Uterus (tissue), 4 donors: ENCODE measurements at places on chromosomes 5 and 9. TPM values are rescaled to one million over a fixed set of nuclear protein-coding genes. Genes with fewer than 3 reads are reported as not detected.

DNA sequence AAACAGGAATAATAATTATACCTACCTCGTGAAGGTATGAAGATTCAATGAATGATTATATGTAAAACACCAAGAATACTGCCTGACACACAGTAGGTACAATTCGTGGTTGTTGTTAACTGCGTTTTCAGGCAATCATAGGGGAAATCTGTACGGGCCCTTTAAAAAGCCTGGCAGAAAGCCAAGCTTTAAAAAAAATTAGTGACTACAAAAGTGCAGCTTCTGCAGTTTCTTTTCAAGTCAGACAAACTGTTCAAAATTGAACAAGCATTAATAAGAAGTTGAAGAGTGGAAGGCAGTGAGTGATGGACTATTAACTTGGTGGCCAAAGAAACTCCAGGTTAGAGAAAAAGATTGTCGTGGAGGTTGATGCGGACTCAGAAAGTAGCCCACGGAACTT is 85.9 kb upstream of the TRIO start:
- no peak for DNase-seq

The HAPLN1 gene
- total RNA-seq, result not detected

- no peak for DNase-seq
Observed at GRCh38 chr5:9283473-9283872, 262.4 kb downstream of the SEMA5A start.

DNA sequence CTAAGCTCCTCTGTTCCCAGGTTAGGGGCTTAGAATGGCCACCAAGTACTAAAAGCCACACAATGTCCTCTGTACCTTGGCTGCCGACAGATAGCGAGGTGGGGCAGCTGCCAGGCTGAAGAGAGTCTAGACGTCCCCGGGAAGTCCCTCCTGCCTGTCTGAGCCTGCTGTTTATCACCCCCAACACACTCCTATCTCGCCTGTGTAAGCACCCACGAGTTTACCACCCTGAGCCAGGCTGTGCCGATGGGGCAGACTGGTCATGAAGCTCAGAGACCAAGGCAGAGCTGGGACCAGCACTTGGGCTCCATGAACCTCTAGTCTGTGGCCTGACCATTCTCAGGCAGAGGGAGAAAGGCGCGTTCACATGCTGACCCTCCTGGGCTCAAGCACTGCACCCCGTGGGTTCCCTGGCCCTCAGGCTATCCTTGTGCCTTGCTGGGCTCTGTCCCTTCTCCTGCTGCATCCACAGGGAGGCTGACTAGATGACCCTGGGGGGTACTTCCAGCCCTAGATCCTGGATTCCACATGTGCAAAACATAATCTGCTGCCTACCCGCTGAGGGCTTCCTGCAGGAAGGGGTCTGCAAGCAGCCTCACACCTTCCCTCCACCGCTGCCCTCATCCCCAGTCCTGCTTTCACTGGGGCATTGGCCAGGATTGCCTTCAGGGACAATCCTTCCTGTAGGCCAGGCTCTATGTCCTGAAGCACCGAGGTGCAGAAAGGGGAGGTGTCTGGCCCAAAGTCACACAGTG is 18.6 kb upstream of the SLC25A51 start:
- DNase-seq, result no peak

DNA sequence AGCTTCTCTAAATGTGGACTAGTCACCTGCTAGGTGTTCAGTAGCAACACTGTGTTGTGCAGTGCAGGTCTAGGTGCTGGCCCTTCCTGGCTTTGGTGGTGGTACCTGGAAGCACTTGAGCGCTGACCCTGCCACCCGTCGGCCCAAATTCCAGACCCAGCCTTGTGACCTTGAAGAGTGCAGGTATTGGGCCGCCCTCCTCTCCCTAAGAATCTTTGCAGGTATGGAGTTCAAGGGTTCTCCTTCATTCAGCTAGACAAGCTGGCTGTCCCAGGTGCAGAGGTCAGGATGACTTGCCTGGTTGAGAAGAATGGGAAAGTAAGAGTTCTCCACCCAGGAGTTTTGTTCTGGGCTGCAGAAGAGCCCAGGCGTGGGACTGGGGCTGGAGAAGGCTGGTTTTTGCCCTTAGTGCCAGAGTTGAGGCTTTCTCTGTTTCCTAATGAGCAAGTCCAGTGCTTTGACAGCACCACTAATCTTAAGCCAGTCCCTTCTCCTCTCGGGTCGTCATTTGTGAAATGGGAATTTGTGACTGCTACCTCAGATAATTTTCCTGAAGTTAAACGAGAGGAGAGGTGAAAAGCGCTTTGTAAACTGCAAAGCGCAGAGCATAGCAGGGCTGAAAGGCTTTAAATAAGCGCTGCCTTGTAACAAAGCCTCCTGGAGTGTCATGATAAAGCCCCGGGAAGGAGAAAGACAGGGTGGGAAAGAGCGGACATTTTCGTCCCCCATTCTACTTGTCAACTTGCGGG is 4.0 kb downstream of the FOXE1 start:
- no peak for DNase-seq

- DNase-seq, result no peak
Observed at GRCh38 chr9:92432972-92433548, 8.8 kb upstream of the OMD start.

DNA sequence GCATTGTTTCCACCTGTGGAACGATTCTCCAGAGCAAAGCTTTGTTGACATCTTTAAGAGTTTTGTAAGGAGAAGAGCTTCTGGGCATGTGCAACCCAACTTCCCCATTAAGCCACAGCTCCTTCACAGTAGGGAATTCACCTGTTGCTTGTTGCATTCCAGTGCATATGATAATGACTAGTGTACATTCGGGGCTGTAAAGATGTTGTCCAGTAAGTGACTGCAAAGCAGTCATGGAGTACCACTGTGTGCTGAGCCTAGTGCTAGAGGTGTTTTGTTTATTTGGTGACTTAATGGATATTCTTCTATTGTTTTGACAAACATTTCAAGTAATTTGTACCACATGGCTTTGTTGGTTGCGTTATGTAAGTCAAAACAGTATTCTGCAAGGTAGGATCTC is 12.8 kb downstream of the UGCG start:
- no peak for DNase-seq

DNA sequence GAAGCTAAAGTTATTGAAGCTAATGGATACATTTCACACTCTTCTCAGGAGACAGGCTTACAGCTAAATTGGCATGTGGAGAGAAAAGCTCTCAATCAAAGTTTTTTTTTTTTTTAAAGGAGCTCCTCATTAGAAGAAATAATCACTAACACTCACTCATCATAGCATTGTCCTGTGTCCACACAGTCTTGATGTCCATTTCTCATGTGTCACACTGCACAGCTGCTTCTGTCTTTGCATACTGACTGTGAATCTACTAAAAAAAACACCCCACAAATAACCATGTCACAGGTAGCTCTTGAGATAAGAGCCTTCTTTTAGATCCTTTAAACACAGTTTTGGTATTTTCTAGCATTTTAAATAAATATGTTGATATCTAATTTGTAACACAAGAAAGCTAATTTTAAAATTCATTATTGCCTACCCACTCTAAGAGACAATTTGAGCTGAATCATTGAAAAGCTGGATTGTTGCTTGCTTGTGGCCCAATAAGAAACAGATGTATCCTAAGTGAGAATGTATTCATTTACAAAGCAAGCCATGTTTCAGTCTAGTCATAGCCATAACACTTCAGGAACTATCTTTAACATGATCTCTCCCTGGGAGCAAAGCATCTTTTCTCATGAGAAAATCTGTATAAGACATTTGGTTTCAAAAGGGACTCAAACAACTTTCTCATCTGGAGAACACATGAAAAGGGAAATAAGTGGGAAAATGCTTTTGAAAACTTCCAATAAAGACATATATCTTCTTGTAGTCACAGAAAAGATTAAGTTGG is 48.1 kb upstream of the PCSK1 start:
- DNase-seq, result no peak

The CDKN2B gene
- total RNA-seq, result 1.8 TPM

DNA sequence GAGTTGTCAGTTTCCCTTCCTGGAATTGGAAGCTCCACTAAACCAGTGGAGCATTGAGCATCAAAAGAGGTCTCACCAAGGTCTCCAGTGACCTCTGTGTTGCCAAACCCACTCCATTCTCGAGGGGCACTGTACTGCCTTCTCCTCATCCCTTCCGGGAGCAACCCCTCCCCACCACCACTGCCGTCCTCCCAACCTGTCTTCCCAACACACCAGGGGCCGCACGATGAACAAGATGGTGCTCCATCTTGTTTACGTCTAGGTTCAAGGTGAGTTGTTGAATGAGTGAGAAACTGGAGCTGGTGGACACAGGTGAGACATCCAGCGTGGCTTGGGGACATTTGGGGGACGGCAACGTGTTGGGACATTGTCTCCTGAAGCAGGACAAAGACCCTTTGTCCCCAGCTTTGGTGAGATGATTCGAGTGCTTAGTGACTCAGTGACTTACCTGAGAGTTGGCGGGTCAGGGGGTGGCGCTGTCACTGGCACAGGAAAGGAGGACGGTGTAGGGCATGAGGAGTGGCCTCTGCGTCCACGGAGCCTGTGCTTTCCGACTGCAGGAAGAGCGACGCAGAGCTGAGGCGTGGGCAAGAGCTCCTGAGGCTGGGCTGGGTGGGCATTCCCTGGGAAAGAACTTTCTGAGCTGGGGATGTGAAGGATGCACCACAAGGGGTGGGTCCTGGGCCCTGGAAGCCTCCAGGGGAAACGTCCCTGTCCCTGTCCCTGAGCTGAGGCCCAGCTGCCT is 44.8 kb upstream of the RNU6ATAC start:
- peak; percentile 9 for DNase-seq

The OR1Q1 gene
- not detected for total RNA-seq

DNA sequence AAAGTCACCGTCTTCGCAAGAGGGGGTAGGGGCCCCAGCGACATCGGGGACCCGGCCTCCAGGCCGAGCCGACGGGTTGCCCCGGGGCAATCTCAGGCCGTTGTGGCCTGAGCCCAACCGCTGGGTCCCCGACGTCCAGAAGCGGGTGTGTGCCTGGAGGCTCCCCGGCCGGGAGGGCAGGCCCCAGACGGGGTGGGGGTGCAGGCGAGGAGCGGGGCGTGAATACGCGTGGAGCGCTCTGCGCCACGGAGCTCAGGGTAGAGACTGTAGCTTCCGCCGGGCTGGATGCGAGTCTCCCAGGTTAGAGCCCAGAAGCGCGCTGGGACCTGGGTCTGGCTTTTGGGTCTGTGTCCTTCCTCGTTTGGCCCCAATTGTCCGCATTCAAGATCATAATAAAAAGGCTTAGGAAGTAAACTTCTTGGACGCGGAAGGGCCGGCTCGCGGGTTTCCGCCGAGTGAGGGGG is 3.5 kb downstream of the BARX1 start:
- DNase-seq, result no peak

DNA sequence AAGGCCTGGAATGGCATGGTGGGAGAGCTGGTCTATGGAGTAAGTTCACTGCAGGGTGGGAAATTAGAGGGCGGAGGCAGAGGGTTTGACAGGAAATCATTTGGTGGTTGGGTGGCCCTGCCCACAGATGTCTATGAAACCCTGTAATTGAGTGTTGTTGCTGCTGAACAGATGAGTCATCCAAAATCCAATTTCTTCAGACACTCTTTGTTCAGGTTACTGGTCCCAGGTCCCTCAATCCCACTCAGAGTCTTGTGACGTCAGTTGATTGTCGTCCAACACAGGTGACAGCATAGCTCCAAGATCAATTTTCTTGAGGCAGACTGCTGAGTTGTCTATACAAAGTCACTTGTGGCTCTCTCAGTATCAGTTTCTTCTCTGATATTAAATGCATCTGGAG is 208.6 kb downstream of the GRIA1 start:
- DNase-seq, result no peak

DNA sequence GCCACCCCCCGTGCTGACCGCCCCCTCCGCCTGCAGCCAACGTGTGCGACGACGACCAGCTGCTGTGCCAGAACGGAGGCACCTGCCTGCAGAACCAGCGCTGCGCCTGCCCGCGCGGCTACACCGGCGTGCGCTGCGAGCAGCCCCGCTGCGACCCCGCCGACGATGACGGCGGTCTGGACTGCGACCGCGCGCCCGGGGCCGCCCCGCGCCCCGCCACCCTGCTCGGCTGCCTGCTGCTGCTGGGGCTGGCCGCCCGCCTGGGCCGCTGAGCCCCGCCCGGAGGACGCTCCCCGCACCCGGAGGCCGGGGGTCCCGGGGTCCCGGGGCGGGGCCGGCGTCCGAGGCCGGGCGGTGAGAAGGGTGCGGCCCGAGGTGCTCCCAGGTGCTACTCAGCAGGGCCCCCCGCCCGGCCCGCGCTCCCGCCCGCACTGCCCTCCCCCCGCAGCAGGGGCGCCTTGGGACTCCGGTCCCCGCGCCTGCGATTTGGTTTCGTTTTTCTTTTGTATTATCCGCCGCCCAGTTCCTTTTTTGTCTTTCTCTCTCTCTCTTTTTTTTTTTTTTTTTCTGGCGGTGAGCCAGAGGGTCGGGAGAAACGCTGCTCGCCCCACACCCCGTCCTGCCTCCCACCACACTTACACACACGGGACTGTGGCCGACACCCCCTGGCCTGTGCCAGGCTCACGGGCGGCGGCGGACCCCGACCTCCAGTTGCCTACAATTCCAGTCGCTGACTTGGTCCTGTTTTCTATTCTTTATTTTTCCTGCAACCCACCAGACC is 80.2 kb downstream of the NTNG2 start:
- DNase-seq, result peak; percentile 42

DNA sequence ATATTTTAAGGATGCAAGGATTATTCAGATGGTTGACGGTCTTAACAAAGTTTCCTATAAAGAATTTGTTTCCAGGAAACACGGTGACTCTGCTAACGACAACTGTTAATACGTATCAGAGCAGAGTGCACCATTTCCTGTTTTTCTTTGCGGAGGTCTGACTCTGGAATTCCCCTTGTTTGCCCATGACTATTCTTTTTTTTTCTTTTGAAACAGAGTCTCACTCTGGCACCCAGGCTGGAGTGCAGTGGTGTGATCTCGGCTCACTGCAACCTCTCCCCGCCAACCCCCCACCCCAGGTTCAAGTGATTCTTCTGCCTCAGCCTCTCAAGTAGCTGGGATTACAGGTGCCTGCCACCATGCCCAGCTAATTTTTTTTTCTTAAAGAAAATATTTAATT is 115.9 kb downstream of the CDC42SE2 start:
- no peak for DNase-seq

DNA sequence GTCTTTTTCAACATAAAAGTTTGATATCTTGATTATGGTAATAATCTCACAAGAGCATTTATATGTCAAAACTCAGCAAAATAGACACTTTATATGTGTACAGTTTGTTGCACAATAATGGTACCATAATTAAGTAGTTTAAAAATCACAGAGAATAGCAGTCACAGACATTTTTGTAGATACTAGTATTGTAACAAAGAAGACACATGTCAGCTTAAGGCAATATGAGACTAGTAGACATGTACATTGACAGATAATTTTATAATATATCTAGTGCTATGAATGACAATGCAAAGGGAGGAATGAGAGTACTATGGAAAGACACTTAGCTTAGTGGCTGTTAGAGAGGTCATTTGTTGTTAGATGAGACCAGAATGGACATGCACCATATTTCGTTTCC is 1490.6 kb upstream of the CDH6 start:
- DNase-seq, result no peak

GRCh38 chr5:173572431-173573125 is 43.9 kb downstream of the BOD1 start:
- DNase-seq, result no peak
